ENCODE measurements at places on chromosomes 5 and 9.

DNA sequence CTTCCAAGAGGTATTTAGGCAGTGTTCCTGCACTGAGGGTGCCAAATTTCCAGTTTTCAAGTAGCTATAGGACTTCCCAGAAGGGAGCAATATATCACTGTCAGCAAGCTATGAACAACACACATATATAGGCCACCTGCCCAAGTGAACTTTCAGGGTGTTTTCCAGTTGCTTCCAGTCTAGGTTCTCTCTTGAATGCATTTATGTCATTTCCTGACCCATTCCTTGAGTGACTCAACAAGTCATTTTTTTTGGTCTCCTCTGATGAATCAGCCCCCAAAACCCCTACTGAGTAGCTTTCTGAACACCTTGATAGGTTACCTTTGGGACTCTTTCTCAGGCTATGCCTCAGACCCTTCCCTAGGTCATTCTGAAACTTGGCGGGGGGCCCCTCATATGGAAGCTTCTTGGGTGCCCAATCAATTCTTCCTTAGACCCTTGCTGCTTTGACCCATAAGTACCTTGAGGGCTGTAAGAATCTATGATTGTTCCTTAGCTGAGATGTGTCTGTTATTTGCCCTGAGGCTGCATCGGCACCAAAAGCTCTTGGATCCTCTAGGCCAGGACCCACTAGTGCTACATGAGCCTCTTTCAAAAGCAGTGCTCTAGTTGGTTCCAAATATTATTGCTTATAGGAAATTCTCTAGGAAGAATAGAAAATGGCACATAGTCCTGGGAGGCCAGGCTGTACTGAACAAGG lies 12.4 kb downstream of the DNAJB5 start:
- DNase-seq = no peak

GRCh38 chr5:37954561-37954960 lies 114.7 kb upstream of the GDNF start:
- DNase-seq = no peak

DNA sequence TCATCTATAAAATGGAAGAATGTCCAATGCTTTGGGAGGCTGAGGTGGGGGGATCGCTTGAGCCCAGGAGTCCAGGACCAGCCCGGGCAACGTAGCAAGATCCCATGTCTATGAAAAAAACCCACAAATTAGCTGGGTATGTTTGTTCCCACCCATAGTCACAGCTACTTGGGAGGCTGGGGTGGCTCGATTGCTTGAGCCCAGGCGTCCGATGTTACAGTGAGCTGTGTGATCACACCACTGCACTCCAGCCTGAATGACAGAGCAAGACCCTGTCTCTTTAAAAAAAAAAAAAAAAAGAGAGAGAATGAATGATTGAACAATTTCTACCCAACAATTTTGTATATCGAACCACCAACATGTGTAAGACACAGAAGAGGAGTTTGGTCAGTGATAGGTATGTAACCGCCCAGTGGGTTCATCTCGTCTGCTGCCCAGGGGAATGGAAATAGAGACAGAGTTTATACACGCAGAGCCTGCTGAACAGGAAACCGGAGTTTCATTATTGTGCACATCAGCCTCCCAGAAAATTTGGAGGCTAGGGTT lies 26.2 kb upstream of the ERGIC1 start:
- DNase-seq = no peak

GRCh38 chr9:121958530-121958929 lies 134.6 kb downstream of the TTLL11 start:
- DNase-seq = no peak

GRCh38 chr9:125600194-125600593 lies 106.8 kb downstream of the MAPKAP1 start:
- no peak for DNase-seq

GRCh38 chr9:16001856-16002255 lies 449.0 kb downstream of the CCDC171 start:
- no peak for DNase-seq

DNA sequence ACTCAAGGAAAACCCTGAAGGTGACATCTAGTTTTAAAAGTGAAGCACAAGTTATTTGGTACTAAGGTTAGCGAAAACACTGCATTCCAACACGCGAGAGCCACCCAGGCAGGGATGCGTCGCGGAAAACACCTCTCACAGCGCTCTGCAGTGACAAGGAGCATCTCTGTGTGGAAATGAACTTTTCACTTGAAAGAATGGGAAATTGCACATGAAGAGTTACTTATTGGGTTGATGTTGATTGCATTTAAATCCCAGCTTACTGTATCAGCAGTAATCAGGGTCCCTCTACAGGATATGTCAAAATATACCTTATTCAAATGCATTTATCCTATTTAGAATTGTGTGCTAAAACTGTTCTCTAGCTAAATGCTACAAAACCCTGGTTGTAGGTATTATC lies 144.4 kb downstream of the BNC2 start:
- no peak for DNase-seq

GRCh38 chr5:100992354-100992753 lies 89.3 kb upstream of the ST8SIA4 start:
- no peak for DNase-seq

DNA sequence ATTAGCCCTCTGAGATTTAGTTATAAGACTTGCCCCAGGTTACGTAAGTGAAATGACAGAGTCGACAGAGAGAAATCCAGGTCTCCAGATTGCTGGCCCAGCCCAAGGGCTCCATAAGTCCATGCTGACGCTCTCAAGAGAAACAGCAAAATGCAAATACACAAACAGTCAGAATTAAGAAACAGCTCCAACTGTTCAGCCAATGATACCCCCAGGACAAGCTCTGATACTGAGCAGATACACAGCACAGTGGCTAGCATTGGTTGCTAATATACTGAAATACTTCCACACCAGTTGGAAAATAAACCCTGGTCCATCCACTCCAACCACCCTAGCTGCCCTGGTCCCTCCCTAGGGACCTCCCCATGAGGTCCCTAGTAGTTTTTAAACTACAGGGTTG lies 94.2 kb downstream of the CDK5RAP2 start:
- no peak for DNase-seq

All from occipital lobe (tissue), 3 donors.